ENCODE measurements at places on chromosomes 7 and 10.

- DNase-seq, result no peak
Measured at GRCh38 chr7:95491634-95492314, 6.0 kb downstream of the ASB4 start.

DNA sequence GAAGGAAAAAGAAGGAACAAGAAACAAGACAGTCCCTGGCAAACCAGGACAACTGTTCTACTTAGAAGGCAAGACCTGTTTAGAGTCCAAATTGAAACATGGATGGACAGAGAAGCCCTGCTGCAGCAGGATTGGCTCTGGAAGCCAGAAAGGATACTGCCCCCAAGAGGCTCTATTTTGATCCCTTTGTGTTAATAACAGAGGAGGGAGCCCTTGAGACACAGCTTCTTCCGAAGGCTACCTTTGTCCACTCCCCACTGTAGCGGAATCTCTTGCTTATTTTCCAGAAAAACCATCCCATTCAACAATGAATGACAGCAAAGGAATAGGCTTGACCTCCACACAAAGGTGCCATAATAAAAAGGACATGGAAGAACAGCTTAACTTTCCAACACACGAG lies 120.3 kb upstream of the FOXK1 start:
- DNase-seq, result no peak

GRCh38 chr7:70093205-70093904 lies 495.1 kb downstream of the AUTS2 start:
- no peak for DNase-seq

DNA sequence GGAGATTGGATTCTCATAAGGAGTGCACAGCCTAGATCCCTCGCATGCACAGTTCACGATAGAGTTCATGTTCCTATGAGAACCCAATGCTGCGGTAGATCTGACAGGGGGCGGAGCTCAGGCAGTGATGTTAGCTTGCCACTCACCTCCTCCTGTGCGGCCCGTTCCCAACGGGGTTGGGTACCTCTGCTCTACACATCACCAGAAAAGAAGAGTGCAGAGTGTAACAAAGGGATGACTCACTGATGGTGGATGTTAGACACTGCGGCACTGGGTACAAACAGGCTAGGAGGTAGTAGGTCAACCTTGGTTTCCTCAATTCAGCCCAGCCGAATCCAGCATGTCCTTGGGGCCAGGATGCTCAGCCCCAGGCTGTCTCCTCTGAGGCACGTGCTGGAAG lies 66.8 kb upstream of the CHST15 start:
- DNase-seq, result no peak

- DNase-seq, result no peak
Measured at GRCh38 chr10:101686133-101686925, 8.6 kb downstream of the FBXW4 start.

DNA sequence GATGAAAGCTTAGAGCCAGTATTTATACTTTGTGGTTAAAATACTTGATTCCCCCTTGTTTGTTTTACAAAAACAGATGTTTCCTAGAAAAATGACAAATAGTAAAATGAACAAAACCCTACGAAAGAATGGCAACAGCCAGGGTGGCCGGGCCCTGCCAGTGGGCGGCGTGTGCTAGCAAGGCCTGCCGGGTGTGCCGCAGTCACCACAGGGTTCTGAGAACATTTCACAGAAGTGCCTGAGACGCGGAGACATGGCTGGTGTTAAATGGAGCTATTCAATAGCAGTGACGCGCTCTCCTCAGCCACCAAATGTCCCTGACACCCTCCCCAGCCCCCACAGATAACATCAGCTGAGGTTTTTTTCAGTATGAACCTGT lies 14.5 kb downstream of the GPR146 start:
- DNase-seq, result no peak
